ENCODE measurements at places on chromosomes 1 and 21.

- peak; percentile 11 for DNase-seq
Measured at GRCh38 chr1:236733653-236734052, 47.4 kb downstream of the ACTN2 start.

DNA sequence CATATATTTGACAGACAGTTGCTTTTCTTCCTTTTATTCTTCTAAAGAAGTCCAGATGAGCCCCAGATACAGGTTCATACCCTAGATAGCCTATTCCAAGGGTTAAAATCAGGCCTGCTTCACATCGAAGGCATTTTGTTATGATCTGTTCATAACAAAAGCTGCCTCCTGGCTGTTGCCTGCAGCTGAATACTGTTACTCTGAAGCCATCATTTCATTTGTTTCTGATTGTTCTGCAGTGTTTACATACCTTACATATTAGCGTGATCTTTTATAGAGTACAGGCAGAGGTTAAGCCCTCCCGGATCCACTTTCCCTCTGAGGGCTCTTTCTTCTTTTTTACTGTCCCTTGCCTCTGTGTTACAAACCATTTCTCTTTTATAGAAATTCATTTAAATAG, 219.0 kb upstream of the HOOK1 start:
- peak; percentile 73 for DNase-seq

DNA sequence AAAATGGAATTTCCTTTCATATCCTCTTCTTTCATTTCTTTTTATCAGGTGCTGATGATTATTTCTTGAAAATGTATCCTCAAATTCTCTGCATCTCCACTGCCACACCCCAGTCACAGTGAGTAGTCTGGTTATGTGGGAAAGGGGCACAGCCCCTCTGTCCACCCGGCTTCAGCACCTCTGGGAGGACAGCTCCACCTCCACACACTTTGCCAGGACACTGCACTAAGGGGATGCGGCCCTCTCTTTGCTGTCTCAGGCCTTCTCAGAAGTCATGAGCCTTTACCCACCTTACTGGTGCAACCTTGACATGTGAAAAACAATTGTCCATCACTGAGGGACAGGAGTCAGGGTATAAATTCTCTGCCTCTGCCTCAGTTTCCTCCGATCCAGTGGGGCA, 433.1 kb downstream of the PCP4 start:
- DNase-seq, result no peak

DNA sequence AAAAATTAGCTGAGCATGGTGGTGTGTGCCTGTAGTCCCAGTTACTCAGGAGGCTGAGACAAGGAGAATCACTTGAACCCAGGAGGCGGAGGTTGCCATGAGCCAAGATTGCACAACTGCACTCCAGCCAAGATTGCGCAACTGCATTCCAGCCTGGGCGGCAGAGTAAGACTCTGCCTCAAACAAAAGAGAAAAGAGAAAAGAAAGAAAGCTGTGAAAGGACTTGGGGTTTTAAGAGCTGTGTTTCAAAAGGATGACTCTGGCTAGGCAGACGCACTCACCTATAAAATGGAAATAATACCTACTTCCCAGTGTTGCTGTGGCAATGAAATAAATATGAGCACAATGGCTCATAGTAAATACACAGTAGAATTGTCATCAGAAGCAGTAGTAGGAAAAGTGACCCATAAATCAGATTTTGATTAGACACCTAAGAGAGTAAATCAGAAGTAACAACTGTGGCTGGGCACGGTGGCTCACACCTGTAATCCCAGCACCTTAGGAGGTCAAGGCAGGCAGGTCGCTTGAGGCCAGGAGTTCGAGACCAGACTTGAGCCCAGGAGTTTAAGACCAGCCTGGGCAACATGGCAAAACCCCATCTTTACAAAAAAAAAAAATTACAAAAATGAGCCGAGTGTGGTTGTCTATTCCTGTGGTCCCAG, 45.9 kb upstream of the PUM1 start:
- DNase-seq, result peak; percentile 63

DNA sequence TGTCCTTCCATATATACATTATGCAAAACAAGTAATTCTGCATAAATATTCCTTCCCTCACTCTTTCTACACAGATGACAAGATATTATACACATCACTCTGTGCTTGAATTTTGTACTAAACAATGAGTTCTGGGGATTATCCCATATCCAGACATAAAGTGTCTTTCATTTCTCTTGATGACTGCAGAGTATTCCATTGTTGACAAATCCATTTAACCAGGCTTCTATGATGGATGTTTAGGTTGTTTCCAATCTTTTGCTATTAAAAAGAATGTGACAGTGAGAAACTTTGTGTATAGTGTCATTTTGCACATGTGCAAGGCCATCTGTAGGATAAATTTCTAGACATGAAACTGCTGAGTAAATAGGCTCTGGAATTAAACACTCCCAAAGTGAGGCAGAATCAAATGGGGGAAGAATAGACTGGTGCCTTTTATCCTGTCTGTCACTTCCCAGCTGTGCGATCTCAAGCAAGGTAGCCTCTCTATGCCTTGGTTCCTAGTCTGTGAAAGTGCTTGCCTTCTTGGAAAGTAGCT, 29.9 kb upstream of the ATP2B4 start:
- no peak for DNase-seq

- DNase-seq, result peak; percentile 90
Measured at GRCh38 chr21:27649323-27649722, 682.4 kb upstream of the ADAMTS5 start.

GRCh38 chr1:155136748-155137147, 1.1 kb downstream of the SLC50A1 start:
- no peak for DNase-seq

DNA sequence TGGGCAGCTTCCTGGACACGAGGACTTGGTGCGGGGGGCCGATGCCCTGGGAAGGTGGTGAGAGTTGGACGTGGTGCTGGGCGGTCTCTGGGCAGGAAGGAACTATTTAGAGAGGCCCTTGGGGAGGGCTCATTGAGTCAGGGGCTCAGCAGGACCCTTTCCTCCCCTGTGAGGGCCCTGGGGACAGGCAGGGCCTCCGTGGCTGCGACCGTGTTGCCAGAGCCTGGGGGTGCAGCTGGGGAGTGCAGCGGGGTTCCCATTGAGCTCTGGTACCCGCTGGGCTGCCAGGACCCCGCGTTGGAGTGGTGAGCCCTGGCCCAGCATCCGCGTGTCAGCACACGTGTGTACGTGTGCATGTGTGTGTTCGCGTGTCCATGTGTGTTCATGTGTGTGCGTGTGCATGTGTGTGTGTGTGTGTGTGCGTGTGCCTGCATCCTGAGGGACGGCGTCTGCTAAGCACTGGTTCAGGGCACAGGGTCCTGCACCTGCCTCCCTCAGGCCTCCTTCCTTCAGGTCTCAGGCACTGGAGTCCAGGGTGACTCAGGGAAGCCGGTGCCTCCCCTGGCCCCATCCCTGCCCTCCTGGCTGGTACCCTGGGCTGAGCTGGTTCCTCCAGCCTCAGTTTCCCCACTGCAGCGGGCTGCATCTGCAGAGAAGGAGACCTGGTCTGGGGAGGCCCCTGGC, 10.7 kb downstream of the RNF223 start:
- DNase-seq, result no peak

DNA sequence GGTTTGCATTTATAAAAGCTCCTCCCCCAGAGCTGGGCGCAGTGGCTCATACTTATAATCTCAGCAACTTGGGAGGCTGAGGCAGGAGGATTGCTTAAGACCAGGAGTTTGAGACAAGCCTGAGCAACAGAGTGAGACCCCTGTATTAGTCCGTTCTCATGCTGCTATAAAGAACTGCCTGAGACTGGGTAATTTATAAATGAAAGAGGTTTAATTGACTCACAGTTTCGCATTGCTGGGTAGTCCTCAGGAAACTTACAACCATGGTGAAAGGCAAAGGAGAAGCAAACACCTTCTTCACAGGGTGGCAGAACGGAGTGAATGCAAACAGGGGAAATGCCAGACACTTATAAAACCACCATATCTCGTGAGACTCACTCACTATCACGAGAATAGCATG, 52.5 kb downstream of the ZNF684 start:
- DNase-seq, result no peak

DNA sequence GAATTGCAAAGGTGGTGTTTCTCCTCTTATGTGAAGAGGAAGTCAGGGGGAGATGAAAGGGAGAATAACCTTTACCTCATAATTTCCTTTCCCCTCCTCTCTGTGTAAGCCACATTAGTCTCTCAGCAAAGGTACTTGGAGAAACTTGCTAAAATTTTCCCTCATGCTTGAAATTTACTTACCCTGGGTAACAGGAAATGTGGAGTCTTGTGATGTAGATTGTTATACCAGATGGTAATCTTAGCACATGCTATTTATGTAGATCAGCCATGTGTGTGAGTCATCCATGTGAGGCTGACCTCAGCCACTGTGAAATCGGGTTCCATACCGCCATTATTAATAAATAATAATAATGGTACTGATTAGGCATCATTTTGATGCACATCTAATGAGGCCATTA, 128.4 kb downstream of the TGFB2 start:
- peak; percentile 78 for DNase-seq

DNA sequence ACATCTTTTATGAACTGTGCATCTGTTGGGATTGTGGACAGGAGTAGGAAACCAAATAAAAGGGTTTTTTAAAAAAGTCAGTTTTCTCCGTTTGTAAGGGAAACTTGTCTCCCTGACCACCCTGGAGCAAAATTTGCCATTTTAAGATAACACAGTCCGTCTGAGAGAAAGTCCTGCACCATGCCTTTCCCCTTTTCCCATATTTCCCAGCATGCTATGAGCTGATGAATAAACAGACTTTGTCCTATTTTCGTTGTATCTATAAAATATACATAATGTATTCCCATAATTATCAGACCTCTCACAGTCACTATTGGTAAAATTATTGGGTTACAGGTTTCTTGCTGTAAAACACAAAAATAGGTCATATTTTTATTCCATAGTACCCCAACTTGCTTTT, 1.7 kb upstream of the AKT3 start:
- DNase-seq, result no peak

DNA sequence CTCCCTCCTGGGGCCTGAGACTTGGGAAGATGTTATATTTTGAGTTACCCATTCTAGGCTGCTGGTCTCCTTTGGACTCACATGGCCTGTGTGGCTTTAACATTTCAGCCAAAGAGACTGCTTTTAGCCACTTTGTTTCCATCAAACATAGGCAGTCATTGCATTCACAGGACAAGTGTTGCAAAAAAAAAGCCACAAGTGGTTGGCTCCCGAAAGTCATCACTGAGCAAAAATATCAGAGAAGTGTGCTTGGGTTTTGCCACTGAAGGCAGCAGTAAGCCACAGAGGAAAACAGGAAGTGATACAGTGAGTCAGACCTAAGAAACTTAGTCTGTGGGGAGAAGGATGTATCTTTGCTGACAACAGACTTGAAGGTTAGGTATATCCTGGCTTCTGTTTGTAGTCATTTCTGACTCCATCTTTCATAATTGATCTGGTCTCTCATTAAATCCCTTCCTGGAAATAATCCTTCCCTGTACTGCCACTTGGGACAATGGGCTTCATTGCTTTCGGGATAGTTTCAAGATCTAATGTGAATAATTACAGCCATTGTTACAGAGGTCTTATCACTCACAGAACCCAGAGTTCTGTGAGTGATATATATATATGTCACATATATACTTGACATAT, 80.9 kb downstream of the COLGALT2 start:
- DNase-seq, result peak; percentile 80
